Small intestine (tissue), 16 donors: ENCODE measurements at places on chromosomes 1 and 21.
A peak's percentile ranks its signal among the peaks of the same experiment; 100 is the strongest.

DNA sequence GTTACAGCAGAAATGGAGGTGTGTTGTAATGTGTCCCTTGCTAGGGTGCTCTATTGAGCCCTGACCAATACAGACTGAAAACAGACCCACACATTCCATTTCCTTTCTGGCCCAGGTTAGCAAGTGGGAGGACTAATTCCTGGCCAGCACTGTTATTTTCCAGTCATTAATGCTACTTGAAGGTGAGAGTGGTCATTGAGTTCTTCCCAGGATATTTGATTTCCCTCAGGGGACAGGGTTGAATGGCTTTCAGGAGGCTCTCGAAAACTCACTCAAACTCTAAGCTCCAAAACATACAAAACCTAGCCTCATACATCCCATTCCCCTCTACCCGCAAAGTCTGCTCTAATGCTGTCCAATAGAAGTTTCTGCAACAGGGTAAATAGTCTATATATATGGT is 6.2 kb downstream of the LRRC52 start:
- peaks cover 2% of the 10 kb centered on the region for H3K27me3 ChIP-seq
- no peak for DNase-seq
- no peak overlapping the region for H3K27ac ChIP-seq
- H3K36me3 ChIP-seq: no peaks in the 10 kb centered on the region
- H3K4me1 ChIP-seq: no peaks in the 10 kb centered on the region
- H3K4me3 ChIP-seq: no peak overlapping the region

DNA sequence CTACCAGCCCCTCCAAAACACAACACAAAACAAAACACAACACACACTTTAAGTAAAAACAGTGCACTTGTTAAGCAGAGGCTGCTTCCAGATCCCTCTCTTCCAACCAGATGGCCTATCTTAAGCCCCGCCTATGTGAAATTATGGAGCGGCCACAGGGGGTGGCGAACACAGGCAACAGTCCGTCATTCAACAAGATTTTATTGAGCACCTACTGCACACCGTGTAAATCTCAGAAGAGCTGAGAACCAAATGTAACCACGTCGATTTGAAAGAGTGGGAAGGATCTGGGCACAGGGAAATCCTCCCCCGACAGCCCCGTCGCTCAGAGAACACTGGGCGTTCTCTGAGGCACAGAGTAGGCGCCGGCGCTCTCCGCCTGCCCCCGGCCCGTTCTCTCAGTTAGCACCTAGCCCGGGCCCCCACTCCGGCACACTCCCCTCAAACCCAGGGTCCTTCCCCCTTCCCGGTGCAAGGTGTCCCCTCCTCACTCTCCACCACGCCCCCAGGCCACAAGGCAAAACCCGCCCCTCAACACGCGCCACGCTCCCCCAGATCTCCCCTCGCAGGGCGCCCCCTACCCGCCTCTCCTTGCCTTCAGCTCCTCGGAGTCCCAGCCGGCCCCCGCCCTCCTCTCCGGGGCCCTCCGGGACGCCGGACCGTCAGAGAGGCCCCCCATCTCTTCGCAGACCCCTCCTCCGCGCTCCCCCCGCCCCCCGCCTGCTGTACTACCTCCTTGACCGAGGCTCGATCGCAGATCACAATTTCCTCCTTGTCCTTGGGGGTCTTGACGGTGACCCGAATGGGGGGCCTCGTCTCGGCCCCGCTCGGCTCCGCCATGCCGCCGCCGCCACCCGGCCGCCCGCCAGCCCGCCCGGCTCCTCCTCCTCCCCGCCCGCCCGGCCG is 483 bp downstream of the UBQLN4 start:
- H3K36me3 ChIP-seq: peaks cover 7% of the 10 kb centered on the region
- no peaks in the 10 kb centered on the region for H3K27me3 ChIP-seq
- peaks cover 4% of the 10 kb centered on the region for H3K4me1 ChIP-seq
- peak; percentile 74 for DNase-seq

- H3K4me3 ChIP-seq: no peak overlapping the region
- H3K27me3 ChIP-seq: no peaks in the 10 kb centered on the region
- H3K4me1 ChIP-seq: peaks cover 5% of the 10 kb centered on the region
- peaks cover 18% of the 10 kb centered on the region for H3K36me3 ChIP-seq
- H3K27ac ChIP-seq: no peak overlapping the region
- no peak for DNase-seq
Measured at GRCh38 chr1:204405988-204406387, 5.6 kb downstream of the PPP1R15B start.

DNA sequence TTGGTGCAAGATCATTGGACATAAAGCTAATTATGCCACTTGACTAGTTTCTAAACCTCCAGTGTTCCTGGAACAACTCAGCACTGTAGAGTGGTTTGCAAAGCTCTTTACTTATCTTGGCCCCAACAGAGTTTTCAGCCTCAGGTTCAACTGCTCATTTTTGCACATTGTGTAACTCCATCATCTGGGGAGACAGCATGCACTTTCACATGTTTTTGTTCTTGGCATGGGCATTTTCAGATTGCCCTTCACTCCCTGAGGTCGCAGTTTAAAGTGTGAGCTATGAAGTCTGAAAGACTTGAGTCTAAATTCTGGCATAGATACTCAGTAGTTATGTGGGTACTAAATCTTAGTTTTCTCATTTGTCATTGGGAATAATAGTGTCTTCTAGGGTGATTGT is 5.1 kb downstream of the USP16 start:
- H3K27me3 ChIP-seq: no peaks in the 10 kb centered on the region
- H3K27ac ChIP-seq: no peak overlapping the region
- no peaks in the 10 kb centered on the region for H3K4me1 ChIP-seq
- peaks cover 12% of the 10 kb centered on the region for H3K36me3 ChIP-seq

GRCh38 chr1:93680420-93681100 is 1.1 kb downstream of the BCAR3 start:
- no peaks in the 10 kb centered on the region for H3K4me1 ChIP-seq
- peak overlapping the region; percentile 71 for H3K4me3 ChIP-seq
- H3K36me3 ChIP-seq: no peaks in the 10 kb centered on the region
- H3K27me3 ChIP-seq: no peaks in the 10 kb centered on the region

GRCh38 chr1:19121192-19121591 is 88.9 kb downstream of the UBR4 start:
- peak; percentile 88 for DNase-seq
- H3K27ac ChIP-seq: peak overlapping the region; percentile 85
- H3K36me3 ChIP-seq: peaks cover 43% of the 10 kb centered on the region
- H3K4me1 ChIP-seq: no peaks in the 10 kb centered on the region

DNA sequence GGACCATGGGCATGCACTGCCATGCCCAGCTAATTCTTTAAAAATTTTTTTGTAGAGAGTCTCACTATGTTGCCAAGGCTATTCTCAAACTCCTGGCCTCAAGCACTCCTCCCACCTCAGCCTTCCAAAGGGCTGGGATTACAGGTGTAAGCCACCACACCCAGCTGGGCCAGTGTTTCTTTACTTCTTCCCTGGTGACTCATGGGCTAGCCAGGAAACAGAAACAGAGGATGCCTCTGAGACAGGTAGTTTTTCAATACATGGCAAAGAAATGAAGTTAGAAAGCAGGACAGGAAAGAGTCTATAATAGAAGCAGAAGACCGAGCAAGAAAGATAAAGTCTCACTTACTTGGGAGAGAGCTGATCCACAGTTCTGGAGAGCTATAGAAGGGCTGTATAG is 7.6 kb upstream of the C1orf74 start:
- H3K4me3 ChIP-seq: no peak overlapping the region
- no peaks in the 10 kb centered on the region for H3K27me3 ChIP-seq
- peak; percentile 50 for DNase-seq

DNA sequence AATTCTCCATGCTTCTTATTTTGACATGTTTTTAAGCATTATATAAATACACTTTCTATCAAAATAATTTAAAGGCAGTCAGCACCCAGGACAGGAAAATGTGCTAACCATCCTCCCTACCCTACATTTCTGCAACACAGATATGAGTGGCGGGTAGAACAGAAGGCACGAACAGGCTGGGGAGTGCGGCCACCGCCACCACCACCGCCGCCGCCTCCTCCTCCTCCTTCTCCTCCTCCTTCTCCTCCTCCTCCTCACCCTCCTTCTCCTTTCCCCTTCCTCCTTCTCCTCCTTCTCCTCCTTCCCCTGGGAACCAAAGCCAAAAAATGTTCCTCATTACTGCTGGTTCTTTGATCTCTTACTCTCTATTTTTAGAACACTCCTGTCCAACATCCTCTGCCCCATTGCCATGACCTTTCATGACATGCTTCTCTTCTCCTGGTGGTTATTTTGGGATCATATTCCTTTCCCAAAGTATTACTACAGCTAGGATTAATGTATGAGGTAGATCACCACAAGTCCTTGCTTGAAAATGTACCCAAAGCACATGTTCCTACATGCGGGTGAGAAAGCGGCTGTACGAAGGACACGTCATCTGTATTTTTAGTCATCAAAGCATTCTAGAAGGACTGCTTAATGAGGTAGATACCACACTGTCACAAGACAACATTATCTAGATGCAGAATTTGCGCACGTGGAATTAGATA is 24.5 kb upstream of the CCN1 start:
- DNase-seq: no peak
- H3K4me3 ChIP-seq: no peak overlapping the region
- no peak overlapping the region for H3K27ac ChIP-seq
- H3K36me3 ChIP-seq: no peaks in the 10 kb centered on the region
- no peaks in the 10 kb centered on the region for H3K27me3 ChIP-seq
- H3K4me1 ChIP-seq: no peaks in the 10 kb centered on the region

DNA sequence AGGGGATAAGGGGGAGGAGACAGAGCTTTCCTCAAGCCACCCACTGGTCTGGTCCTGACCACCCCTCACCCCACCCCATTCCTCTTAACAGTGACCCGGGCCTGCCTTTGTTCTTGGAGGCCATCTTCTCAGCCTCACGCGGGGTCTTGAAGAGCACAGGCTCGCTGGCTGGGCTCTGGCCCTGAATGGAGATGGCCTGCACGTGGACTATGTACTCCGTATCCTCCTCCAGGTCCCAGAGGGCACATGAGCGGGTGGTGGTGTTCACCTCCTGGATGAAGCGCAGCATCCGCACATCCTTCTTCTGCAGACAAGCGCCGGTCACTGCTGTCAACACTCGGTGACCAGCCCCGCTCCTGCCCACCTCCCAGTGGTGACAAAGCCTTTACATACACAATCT is 2.6 kb downstream of the FNDC5 start:
- peaks cover 19% of the 10 kb centered on the region for H3K27me3 ChIP-seq
- H3K27ac ChIP-seq: no peak overlapping the region
- DNase-seq: no peak
- no peaks in the 10 kb centered on the region for H3K4me1 ChIP-seq
- H3K4me3 ChIP-seq: no peak overlapping the region

- H3K36me3 ChIP-seq: peaks cover 20% of the 10 kb centered on the region
- peaks cover 15% of the 10 kb centered on the region for H3K4me1 ChIP-seq
- DNase-seq: no peak
- H3K27ac ChIP-seq: peak overlapping the region; percentile 85
- H3K27me3 ChIP-seq: no peaks in the 10 kb centered on the region
Measured at GRCh38 chr1:231241750-231242149, 738 bp downstream of the GNPAT start.

GRCh38 chr1:76669624-76670315 is 197.5 kb upstream of the ST6GALNAC5 start:
- H3K36me3 ChIP-seq: no peaks in the 10 kb centered on the region
- no peak overlapping the region for H3K27ac ChIP-seq
- DNase-seq: no peak
- H3K4me1 ChIP-seq: no peaks in the 10 kb centered on the region
- H3K4me3 ChIP-seq: no peak overlapping the region
- no peaks in the 10 kb centered on the region for H3K27me3 ChIP-seq

- peaks cover 12% of the 10 kb centered on the region for H3K36me3 ChIP-seq
- DNase-seq: no peak
- no peaks in the 10 kb centered on the region for H3K27me3 ChIP-seq
- no peaks in the 10 kb centered on the region for H3K4me1 ChIP-seq
- H3K27ac ChIP-seq: no peak overlapping the region
- H3K4me3 ChIP-seq: no peak overlapping the region
Measured at GRCh38 chr1:54239631-54240031, 39.7 kb downstream of the MRPL37 start.

GRCh38 chr1:150976879-150977694 is 2.5 kb upstream of the CERS2 start:
- peak; percentile 96 for DNase-seq
- H3K4me3 ChIP-seq: no peak overlapping the region
- no peaks in the 10 kb centered on the region for H3K27me3 ChIP-seq
- H3K4me1 ChIP-seq: peaks cover 61% of the 10 kb centered on the region

- peaks cover 4% of the 10 kb centered on the region for H3K4me1 ChIP-seq
- DNase-seq: no peak
- no peak overlapping the region for H3K4me3 ChIP-seq
- no peaks in the 10 kb centered on the region for H3K36me3 ChIP-seq
Measured at GRCh38 chr1:234521836-234522235, 42.9 kb upstream of the TARBP1 start.

GRCh38 chr1:50038237-50038809 is 14.6 kb upstream of the AGBL4 start:
- no peak overlapping the region for H3K4me3 ChIP-seq
- DNase-seq: no peak
- H3K4me1 ChIP-seq: no peaks in the 10 kb centered on the region

DNA sequence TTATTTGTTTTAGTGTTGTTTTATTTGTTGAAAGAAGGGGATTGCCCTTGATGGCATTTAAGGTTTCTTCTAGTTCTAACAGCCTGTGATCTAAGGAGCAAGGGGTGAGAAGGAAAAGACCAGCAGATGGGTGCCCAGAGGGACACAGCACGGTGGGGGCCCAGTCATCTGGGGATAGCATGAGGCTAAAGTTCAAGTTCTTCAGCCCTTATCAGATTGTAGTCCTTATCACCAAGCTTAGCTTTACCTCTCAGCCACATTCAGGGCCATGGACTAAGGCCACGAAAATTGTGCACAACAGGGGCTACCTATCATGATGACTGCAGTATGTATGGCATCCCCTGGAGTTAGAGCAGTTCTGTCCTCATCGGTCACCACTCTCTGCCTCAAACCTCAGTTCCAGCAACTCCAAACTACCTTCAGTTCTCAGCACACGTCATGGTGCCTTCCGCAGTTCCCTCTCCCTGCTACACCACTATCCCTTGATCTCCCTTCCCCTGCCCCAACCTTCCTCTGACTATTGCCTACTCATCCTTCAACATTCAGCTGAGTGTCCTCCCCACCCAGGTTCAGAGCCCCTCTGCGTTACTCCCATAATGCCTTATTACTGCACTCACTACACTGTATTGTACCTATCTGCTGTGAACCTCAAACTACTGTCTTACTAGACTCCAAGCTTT is 36.4 kb downstream of the ATF3 start:
- peak; percentile 49 for DNase-seq
- no peaks in the 10 kb centered on the region for H3K27me3 ChIP-seq
- peaks cover 6% of the 10 kb centered on the region for H3K4me1 ChIP-seq
- H3K36me3 ChIP-seq: no peaks in the 10 kb centered on the region

GRCh38 chr1:168964478-168964877 is 142.0 kb upstream of the ATP1B1 start:
- H3K27me3 ChIP-seq: no peaks in the 10 kb centered on the region
- no peak for DNase-seq
- H3K4me3 ChIP-seq: no peak overlapping the region
- H3K4me1 ChIP-seq: no peaks in the 10 kb centered on the region
- H3K27ac ChIP-seq: no peak overlapping the region

GRCh38 chr1:225896937-225897549 is 8.1 kb upstream of the LEFTY1 start:
- H3K4me3 ChIP-seq: no peak overlapping the region
- H3K27me3 ChIP-seq: no peaks in the 10 kb centered on the region
- no peaks in the 10 kb centered on the region for H3K36me3 ChIP-seq
- peak; percentile 77 for DNase-seq
- H3K27ac ChIP-seq: no peak overlapping the region
